AG04450 (cell line): ENCODE measurements at places on chromosomes 3 and 15.

DNA sequence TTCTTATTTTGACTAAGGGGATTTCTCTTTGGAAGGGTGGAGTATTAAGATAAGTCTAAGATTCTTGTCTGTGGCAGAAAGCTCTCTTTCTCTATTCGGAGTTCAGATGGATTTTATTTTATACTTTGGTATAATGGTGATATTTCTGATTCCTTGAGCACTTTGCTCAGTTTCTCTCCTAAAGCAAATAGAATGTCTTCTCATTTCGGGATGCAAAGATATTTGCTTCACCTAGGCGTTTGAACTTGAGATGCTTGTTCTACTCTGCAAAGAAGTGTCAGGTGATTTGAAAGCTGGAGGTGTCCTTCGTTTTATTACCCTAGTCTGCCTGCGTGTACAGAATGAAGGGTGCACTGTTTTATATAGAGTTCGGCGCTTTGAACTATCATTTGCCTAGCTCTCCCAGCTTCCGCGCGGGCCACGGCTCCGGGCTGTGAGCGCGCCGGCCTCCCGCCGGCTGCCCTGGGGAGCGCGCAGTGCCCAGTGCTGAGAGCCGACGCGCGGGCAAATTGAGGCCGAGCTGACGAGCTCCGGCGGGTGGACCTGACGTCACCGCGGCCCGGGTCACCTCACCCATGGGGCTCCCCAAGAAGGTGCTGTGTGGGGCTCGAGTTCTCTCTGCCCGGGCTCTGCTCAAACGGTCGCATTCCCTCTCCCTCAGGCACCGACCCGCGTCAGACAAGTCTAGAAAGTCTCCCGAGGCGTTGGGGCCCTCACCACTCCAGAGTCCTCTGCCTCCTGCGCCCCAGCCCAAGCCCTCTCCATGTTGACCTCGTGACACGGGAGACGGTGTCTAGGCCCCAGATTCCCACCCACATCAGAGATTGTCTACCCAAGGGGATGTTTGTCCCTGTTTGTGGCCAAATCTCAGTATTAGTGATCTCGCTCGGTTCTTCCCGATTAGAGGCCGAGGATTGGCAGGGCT, 7.5 kb downstream of the SOX2 start:
- DNase-seq = no peak

GRCh38 chr3:179840985-179841384, 188.1 kb downstream of the USP13 start:
- DNase-seq = peak; percentile 41

GRCh38 chr3:167941234-167941995, 154.3 kb downstream of the GOLIM4 start:
- peak; percentile 78 for DNase-seq

DNA sequence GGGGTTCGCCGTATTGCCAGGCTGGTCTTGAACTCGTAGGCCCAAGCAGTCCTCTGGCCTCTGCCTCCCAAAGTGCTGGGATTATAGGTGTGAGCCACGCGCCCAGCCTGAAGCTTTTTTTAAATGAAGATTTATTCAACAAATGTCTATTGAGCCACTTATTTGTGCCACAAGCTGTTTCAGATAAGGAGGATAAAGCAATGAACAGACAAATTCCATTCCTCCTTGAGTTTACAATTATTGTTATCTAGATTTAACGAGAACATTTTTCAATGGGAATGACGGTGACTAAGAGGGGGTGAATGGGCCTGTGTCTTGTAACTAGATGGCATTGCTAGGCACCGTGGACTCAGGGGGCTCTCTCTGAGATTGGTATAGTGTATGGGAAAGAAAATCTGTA, 10.2 kb downstream of the PPARG start:
- DNase-seq = no peak

GRCh38 chr15:70033529-70034140, 64.1 kb downstream of the TLE3 start:
- DNase-seq = no peak

GRCh38 chr15:100187677-100188076, 154.1 kb downstream of the ADAMTS17 start:
- no peak for DNase-seq

- peak; percentile 97 for DNase-seq
Observed at GRCh38 chr3:185656321-185656840, 70.3 kb downstream of the SENP2 start.

DNA sequence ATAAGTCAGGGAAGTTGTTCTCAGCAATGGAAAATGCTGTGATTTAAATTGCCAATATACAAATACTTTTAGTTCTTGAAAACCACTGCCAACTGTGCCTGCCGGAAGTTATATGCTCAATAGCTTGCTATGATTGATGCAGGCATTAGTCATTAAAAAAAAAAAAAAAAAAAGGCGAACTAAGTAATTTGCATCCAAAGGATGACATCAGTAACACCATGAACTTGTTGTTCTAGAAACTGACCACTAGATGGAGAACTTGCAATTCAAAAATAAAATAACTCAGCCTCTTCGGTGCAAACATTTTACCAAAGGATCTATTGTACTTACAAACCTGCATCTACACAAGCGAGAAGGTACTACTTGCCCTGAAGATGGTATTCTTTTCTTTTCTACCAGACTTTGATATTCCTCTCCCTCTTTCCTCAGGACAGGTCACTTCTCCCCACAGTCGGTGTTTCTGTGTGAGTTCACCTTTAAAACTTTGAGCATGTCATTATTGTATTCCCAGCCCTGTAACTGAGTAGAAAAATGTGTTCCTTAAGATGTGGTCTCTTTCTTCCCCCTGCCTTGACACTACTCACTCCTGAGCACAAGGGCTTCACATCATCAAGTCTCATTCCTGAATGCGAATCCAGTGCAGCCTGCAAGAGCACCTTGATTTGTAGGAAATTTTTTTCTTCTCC, 115.0 kb upstream of the VEPH1 start:
- DNase-seq = peak; percentile 18
